Nucleus accumbens (tissue), 56 donors: ENCODE measurements at places on chromosomes 7 and 10.
A peak's percentile ranks its signal among the peaks of the same experiment; 100 is the strongest.

DNA sequence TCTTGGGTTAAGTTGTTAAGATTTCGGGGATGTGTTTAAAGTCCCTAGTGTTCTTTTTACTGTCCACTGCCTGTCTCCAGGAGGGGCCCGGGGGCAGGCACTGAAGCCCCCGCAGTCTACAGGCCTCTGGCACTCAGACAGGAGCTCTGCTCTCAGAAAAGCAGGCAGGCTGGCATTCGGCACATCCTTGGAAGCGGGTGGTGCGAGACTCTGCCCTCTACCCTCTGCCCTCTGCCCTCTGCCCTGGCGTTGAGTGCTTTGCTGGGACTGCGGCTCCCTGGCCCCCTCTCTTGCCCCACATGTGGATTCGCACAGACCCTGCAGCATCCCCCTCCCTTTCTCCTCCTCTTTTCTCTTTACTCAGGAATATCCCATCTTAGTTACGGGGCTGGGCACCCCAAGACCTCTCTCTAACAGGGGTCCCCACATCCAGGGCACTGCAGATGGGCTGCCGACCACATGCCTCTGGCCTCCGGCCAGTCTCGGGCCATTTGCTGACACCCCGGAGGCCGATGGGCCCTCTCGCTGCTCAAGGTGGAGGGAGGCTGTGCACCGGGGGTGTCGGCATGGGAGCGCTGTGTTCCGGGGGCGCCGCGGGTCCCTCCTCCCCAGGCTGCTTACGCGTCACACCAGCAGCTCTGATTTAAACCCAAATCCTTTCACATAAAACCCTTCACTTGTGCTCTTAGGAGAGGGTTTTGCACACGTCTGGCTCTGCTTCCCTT, 479.9 kb downstream of the DNAJB6 start:
- DNase-seq: no peak

GRCh38 chr7:153457746-153458145, 594.5 kb upstream of the DPP6 start:
- DNase-seq: no peak

DNA sequence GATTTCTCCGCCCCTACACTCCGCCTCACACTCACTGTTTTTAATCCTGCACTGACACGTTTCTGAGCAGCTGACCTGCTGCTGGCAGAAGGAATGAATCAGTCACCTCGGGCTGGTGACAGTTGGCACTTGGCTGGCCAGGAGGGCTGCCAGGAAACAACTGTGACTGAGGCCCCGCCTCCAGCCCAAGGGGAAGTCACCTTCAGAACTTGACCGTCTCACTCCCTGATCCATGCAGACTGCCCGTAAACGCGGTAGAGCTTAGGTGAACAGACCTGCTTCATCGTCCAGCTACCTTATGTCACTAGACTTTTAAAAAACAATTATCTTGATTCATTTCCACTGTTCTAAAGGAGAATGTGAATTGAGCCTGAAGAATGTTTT, 107.5 kb downstream of the DOCK1 start:
- peak; percentile 32 for DNase-seq

GRCh38 chr7:42319631-42320030, 82.6 kb upstream of the GLI3 start:
- no peak for DNase-seq
